Left ventricle myocardium inferior (tissue), 1 donor: ENCODE measurements at places on chromosomes 12 and 14. TPM values are rescaled to one million over a fixed set of nuclear protein-coding genes. Genes with fewer than 3 reads are reported as not detected.
A peak's percentile ranks its signal among the peaks of the same experiment; 100 is the strongest.

DNA sequence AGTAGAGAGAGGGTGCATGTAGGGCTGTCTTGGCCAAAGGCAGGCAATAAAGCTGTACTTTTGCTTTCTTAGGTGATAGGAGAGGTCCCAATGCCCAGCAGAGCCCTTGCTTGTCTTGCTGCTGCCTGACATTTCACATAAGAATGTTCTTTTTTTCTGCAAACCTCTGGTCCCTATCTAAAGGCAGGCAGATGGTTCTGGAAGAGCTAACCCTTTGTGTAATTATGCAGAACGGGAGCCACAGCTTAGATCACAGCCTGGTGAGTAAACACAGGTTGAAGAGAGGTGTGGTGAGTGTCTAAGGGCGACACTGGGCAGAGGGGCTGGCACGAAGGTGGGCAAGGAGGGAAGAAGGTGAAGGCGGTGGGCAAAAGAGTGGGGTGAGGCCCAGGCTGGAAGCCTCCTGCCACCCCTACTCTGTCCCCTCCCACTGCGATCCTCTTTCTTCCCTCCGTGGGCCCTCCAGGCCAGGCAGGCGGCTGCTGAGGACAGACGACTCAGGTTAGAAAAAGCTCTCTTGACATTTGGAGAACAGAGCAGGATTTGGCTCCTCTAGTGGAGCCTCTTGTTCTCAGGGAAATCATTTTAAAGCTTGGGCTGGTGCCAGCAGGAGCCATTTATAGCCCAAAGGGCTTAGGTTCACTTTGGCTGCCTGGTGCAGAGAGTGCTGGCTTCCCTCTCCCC, 42.8 kb downstream of the PRMT8 start:
- no peaks in the 10 kb centered on the region for H3K36me3 ChIP-seq
- peak; percentile 59 for DNase-seq
- H3K4me3 ChIP-seq, result no peak overlapping the region
- H3K4me1 ChIP-seq, result peaks cover 56% of the 10 kb centered on the region
- peak overlapping the region; percentile 85 for H3K27ac ChIP-seq

DNA sequence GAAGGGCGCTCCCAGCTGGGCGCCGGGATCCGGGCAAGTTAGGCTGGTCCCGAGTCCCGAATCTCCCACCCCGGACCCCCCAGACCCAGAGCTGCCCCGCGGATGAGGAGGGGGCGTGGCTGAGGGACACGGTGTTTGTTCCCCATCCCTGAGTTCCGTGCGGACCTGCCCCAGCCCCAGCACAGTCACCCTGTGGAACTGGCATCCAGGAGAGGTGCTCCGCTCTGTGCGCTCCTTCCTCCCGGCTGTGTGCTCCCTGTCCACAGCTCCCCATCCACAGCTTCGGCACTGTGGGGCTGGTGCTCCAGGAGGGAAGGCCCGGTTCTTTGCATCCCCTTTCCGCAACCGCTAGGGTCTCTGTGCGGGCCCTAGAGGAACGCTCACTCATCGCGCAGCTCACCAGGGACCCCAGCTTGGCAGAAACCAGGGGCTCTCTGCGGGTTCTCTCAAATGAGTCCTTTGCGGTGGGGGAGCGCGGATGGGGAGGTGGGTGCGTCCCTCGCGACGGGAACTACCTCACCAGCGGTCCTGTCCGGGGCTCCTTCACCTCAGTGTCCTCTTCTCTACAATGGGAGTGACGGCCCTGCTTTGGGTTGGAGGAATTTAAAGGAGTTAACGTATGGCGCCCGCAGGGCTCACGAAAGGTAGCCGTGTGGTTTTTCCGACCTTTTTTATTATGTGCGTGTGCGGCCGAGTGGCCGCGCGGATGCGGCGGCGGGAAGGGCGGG, 845 bp downstream of the TMEM132C start:
- H3K4me3 ChIP-seq, result peak overlapping the region; percentile 56
- no peak overlapping the region for H3K27ac ChIP-seq
- no peaks in the 10 kb centered on the region for H3K36me3 ChIP-seq
- peaks cover 18% of the 10 kb centered on the region for H3K4me1 ChIP-seq

GRCh38 chr14:39085933-39086332, 17.1 kb downstream of the SEC23A start:
- H3K4me3 ChIP-seq, result no peak overlapping the region
- H3K36me3 ChIP-seq, result peaks cover 91% of the 10 kb centered on the region

- no peak for DNase-seq
- no peak overlapping the region for H3K27ac ChIP-seq
- H3K36me3 ChIP-seq, result peaks cover under 1% of the 10 kb centered on the region
- H3K4me3 ChIP-seq, result no peak overlapping the region
- no peaks in the 10 kb centered on the region for H3K27me3 ChIP-seq
These were observed 28.8 kb downstream of the ETNK1 start for GRCh38 chr12:22653791-22654190.

DNA sequence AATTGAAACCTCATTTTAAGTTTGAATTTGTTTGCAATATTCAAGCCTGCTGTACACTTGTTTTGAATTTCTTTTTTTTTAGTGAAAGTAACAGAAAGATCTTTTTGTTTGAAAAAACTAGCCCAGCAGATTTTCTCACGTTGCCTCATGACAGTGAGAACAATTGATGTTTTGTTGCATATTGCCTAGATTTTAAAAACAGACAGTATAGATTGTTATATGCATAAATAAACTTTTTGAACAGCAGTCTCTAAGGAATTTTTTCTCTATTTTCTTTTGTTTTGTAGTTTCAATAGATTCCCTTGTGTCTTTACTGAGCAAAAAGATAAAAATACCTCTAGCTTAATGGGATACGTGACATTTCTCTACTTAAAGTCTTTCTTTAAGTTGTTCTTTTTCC, 15.4 kb downstream of the OR6C6 start:
- peaks cover 5% of the 10 kb centered on the region for H3K27me3 ChIP-seq
- no peak overlapping the region for H3K4me3 ChIP-seq
- DNase-seq, result no peak
- no peaks in the 10 kb centered on the region for H3K36me3 ChIP-seq
- no peaks in the 10 kb centered on the region for H3K4me1 ChIP-seq
- no peak overlapping the region for H3K27ac ChIP-seq

- H3K27ac ChIP-seq, result no peak overlapping the region
- DNase-seq, result no peak
- peaks cover 16% of the 10 kb centered on the region for H3K4me1 ChIP-seq
- peaks cover 30% of the 10 kb centered on the region for H3K27me3 ChIP-seq
- no peaks in the 10 kb centered on the region for H3K36me3 ChIP-seq
These were observed 2.3 kb upstream of the GPR162 start for GRCh38 chr12:6819106-6820030.

DNA sequence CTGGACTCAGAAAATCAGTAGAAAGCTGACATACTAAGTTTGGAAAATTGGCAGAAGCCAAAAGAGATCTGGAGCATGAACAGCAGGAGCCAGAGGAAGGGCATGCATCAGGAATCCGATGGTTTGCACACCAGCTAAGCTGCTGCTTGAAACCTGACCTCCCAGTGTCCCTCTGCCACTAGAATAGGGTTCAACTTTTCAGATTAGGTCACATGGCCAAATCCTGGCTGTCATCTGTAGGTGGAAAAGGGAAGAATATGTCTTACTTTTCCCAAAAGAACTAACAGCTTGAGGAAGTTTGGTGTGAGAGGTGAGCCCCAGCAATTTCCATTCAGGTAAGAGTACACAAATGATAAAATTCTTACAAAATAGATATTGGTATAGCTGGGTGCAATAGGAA, 732.6 kb downstream of the RERGL start:
- no peaks in the 10 kb centered on the region for H3K27me3 ChIP-seq
- no peak overlapping the region for H3K4me3 ChIP-seq
- DNase-seq, result no peak

The SPTSSA gene
- total RNA-seq, result 13.5 TPM
